ENCODE measurements at places on chromosomes 1 and 21.

GRCh38 chr21:43991447-43991991 lies 20.6 kb upstream of the TRAPPC10 start:
- no peak for DNase-seq

- peak; percentile 26 for DNase-seq
Observed at GRCh38 chr1:51313961-51314777, 16.2 kb downstream of the TTC39A start.

- no peak for DNase-seq
Observed at GRCh38 chr21:18350216-18350615, 53.4 kb downstream of the TMPRSS15 start.

- no peak for DNase-seq
Observed at GRCh38 chr1:56821462-56821797, 2.2 kb upstream of the FYB2 start.

DNA sequence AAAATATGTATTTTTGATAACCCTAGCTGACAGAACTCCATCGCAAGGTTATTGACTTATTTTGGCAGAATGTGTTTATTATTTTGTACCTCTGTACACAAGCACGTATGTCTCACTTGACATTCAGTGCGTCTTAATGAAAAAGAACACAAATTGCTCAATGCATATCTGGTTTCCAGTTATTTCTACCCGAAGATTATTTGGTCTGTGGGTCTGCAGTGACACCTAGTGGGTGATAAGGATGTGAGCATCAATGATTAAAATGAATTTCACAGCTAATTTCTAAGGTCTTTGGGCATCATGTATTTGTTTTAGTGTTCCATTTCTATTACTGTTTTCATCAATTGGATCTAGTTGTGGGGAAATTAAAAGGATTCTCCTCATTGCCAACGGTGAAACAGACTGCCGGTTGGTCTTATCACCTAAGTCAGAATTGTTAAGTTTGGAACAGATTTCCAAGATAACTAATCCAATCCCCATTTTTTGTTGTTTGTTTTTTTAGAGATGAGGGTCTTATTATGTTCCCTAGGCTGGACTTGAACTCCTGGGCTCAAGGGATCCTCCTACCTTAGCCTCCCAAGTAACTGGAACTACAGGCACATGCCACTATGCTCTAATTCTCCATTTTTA lies 13.9 kb downstream of the DDX20 start:
- DNase-seq: peak; percentile 61

DNA sequence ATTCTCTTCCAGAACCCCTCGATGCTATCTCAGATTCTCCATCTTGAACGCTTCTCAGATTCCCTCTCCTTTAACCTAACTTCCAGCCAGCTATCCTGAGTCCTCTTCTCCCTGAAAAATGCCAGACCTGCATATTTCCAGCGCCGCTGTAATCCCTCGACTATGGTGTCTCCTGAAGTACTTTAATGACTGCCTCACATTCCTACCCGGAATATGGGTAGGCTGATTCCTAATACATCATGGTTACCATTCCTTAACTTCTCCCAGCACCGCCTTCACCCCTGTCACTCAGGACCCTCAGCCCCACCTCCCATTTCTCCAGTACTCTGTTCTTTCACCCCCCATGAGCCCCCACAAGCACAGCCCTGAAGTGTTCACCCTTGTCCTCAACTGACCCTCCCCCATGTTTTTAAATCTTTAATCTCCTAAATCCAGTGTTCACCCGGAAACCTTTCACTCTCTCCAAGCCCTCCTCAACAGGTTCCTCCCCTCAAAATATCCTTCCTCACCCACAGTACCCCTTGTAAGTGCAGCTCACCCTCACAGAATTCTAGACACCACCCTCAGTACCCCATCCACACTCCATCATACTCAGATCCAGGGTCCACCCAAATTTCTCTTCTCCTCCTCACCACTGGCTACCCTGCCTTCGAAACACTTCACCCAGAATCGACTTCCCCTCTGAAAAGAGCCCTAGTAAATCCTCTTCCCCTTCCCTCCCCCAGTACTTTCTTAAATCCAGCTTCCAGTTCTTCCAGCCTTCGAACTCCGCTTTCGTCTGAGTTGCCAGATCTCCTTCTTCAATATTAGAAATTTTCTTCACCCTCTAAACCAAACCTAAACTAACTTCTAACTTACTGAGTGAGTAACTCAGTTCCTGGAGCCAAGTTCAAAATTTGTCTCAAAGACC lies 922 bp downstream of the CPT2 start:
- DNase-seq: no peak

GRCh38 chr1:163145435-163145834 lies 57.3 kb downstream of the RGS5 start:
- no peak for DNase-seq

DNA sequence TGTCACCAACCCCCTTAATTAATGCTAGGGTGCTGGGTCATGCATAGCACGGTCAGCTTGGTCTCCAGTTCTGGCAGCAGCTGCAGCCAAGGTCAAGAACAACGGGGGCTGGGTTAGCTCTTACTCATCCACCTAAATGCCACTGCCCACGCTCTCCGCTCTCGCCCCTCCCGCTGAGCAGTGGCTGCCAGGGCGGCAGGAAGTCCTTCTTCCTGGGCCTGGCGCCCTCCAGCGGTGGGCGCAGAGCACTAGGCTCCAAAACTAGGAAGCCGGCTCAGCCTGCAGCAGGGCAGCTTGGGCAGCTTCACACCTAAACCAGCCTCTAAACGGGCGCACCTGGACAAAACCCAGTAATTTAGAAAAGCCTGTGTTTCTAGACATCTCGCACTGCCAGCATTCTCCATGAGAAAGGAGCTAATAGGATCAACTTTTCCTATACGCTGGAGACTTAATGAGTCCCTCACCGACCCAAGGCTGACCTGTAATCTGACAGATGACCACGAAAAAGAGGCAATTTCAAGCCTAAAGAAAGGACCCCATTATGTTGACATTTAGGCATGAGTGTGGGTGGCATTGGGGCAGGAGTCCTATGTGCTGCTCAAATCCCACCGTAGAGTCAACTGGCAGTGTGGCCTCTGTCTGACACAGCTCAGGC lies 78.4 kb upstream of the LRRN2 start:
- peak; percentile 68 for DNase-seq

All from activated CD4-positive, alpha-beta T cell treated with anti-CD3 and anti-CD28 coated beads, Interleukin-2, amount 50 U/mL, for 16 hours (primary cell).